Uterus (tissue), 4 donors: ENCODE measurements at places on chromosomes 13 and 19. TPM values are rescaled to one million over a fixed set of nuclear protein-coding genes. Genes with fewer than 3 reads are reported as not detected.

The RAP2A gene
- total RNA-seq: 26.0 TPM

- DNase-seq: no peak
These were observed 128.8 kb downstream of the SIPA1L3 start for GRCh38 chr19:38035515-38036495.

- DNase-seq: no peak
These were observed 384.5 kb downstream of the IRS2 start for GRCh38 chr13:109401891-109402290.

The EPSTI1 gene
- 15.9 TPM for total RNA-seq

The CRLF1 gene
- total RNA-seq: not detected

GRCh38 chr19:5782945-5783919 lies 1.3 kb downstream of the PRR22 start:
- no peak for DNase-seq

DNA sequence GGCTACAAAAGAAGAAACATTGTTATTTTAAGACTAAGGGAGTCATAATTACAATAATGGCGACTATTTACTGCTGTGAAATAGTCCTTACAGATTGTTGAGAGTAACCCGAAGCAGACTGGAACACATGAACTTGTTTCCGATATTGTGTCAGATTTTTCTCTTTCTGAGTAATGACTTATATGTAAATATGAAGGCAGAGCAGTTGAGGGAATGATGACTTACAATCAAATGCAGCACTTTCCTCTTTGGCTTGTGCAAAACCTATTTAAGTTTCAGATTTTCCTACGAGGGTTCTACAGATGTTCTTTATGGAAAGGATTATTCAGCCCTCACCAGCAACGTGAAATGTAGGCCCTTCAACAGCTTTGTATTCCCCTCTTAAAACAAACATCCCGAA lies 198.6 kb downstream of the RGCC start:
- DNase-seq: no peak

GRCh38 chr13:74667656-74668203 lies 533.5 kb upstream of the KLF12 start:
- no peak for DNase-seq

The UGGT2 gene
- 33.5 TPM for total RNA-seq

DNA sequence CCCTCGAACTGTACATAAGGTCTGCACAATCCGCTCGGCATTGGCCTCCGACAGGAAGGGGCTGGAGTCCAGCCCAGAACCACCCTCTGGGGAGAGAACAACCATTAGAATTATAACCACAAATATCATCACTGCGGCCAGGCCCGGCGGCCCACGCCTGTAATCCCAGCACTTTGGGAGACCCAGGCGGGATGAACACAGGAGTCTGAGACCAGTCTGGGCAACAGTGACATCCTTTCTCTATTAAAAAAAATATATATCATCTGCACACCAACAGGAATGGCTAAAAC lies 11.4 kb downstream of the COQ8B start:
- DNase-seq: no peak

GRCh38 chr19:11342429-11342828 lies 3.0 kb upstream of the RAB3D start:
- no peak for DNase-seq

GRCh38 chr19:18160493-18160970 lies 7.6 kb downstream of the PIK3R2 start:
- DNase-seq: no peak

DNA sequence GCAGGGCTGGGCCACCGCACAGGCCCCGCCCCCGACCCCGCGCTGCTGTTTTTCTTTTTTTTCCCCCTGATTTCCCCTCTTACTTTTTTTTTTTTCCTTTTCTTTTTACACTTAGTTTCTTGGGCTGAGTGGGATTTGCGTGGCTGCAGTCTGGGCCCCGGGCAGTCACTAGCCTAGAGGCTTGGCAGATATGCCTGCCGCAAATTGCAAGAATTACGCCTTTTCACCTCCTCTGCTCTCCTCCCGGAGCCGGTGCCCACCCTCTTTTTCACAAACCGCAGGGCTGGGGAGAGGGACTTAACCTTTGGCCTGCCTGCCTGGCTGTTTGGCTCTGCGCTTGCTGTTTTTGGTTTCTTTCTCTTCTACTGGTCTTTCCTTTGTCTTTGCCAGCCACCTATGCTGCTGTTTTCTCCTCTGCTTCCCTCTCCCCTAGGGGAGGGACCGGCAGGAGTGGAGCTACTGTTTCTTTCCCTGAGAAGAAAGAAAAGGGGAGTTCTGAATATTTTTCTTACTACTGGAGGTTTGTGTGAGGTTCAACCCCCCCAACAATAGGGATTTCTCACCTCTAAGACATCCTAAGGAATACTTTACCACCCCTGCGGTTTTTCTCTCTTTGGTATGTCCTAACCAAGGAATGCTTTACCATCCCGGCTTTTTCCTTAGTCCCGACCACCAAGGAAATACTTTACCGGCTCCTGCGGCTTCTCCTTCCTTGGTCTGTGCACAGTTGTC lies 11.0 kb downstream of the ZNF552 start:
- DNase-seq: no peak

- no peak for DNase-seq
These were observed 21.0 kb upstream of the CD33 start for GRCh38 chr19:51203916-51204315.
